Activated gamma-delta T cell treated with anti-CD3 and anti-CD28 coated beads, Interleukin-2, amount 50 U/mL, for 16 hours (primary cell): ENCODE measurements at places on chromosomes 16 and 17.

GRCh38 chr16:30780549-30780948, 6.5 kb downstream of the ZNF629 start:
- no peak for DNase-seq

GRCh38 chr17:76277300-76278267, 12.4 kb downstream of the UBALD2 start:
- DNase-seq: no peak

DNA sequence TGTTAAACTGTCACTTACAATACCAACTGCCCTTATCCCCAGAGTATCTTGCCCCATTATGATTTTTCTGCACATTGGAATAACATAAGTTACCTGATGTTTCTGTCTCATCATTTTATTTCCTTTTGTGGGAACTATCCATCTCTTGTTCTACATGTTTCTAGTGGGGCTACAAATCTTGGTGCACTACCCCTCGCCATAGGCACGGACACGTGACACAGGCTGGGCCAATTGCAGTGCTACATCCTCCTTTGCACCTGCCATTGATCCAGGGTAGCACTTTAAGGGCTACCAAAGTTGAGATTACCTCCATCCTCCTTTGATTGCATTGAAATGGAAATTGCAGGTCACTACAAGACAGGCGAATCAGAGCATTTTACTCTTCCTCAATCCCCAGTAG, 14.2 kb upstream of the SYT17 start:
- DNase-seq: no peak

GRCh38 chr16:2724816-2725348, 4.9 kb upstream of the PRSS27 start:
- no peak for DNase-seq

DNA sequence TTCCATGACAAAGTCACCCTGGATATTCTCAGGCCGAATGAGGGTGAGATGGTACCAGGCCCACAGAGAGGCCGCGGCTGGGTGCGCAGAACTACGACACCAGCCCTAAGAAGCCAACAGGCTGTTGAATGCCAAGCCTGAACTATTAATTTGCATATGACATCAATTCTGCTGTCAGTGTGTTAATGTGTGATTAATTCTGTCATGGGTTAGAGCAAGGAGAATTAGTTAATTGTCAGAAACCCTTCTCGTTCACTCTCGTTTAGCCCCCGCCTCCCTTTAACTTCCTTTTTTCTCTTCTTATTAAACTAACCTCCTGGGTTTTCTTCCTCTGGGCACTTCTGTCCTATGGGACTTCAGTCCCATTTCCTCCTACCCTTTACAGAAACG, 123.4 kb downstream of the ZFHX3 start:
- DNase-seq: no peak

DNA sequence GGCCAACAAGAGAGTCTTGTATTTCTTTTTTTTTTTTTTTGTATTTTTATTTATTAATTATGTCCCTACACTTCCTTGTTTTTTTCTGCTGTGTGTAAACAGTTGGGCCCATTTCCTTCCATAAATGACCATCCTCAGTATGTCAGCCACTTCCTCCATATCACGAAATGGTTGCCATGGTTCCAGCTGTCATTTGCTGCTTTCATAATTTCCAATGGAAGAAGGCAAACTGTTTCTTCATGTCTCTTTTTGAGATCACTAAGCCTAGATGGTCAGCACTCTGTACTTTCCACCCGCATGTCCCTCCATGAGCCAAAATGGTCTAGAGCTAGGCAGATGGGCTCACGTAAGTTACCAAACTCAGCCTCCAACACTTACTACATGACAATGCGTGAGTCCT, 133.5 kb upstream of the FOXF1 start:
- no peak for DNase-seq
